ENCODE measurements at places on chromosomes 11 and 22.

- no peak for DNase-seq
Measured at GRCh38 chr11:68855205-68855981, 13.7 kb upstream of the CPT1A start.

DNA sequence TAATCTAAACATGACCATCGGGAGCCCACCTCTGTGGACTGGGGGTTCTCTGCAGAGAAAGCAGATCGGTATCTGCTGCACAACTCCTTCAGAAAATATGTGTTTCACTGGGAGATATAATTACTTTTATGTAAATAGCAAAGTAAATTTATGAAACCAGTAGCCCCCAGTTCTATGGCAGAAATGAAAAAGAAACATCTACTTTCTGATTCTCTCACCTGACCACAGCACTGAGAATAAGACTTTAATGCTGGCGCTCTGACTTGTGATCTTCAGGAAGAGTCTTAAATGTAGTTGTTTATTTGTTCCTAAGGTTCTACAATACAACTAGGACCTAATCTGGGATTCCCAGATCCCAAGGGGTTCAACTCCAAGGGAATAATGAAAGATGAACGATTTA lies 518.0 kb downstream of the DLG2 start:
- no peak for DNase-seq

DNA sequence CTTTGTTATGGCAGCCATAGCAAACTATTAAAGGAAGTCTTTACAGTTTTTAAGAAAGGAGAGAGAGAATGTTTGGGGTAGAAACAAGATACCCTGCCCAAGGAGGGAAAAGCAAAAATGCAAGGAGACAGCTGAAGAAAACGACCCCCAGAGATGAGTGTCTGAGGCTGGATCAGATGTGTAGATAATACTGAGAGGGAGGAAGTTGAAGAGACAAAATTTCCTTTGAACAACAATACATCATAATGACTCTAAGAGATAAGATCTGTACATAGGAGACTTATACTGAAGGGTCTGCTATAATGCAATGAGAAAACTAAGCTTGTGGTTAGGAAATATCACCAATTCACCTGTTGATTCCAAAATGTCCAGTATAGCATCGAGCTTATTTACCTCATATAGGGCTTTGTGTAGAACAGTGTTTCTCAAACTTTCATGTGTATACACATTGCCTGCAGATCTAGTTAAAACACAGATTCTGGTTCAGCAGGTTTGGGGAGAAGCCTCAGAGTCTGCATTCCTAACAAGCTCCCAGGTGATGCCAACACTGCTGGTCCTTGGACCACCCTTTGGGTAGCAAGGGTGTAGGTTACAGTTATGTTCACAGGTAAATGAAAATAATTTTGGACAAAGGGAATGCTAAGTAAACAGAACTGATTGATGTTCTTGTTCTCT lies 5.8 kb upstream of the CEP295 start:
- no peak for DNase-seq

GRCh38 chr22:44669561-44669976 lies 32.4 kb upstream of the PRR5 start:
- DNase-seq: no peak

DNA sequence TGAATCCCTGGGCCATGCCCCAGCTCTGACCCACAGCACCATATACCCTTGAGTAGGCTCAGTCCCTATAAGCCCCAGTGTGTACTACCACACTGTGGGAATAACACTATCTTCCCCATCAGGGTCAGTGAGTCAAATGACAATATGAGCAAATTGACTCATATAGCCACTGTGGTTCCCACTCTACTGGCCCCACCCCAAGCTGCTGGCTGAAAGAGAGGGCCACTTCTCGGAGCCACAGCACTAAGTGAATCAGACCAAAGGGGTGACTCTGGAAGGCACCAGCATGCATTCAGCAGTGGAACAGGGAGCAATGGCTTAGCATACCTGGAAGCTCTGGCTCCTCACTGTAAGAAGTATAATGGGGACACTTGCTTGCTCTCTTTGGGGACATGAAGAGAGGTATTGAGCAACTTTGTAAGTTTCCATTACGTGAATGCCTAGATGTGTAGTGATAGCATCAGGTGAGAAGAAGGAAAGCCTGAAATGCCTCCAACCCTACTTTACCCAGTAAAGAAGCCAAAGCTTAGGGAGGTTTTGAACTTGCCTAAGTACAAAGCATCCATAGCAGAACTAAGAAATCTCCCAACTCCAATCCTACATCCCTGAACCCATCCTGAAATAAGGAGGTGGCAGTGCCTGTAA lies 13.5 kb downstream of the CD59 start:
- no peak for DNase-seq

GRCh38 chr11:3021125-3021524 lies 29.0 kb upstream of the NAP1L4 start:
- no peak for DNase-seq

- DNase-seq: no peak
Measured at GRCh38 chr11:96204721-96205459, 138.1 kb downstream of the MAML2 start.

GRCh38 chr22:43745411-43745770 lies 66.7 kb downstream of the EFCAB6 start:
- no peak for DNase-seq

GRCh38 chr22:40939202-40939601 lies 12.0 kb upstream of the RBX1 start:
- DNase-seq: no peak

- DNase-seq: no peak
Measured at GRCh38 chr11:73233211-73233610, 15.1 kb downstream of the P2RY2 start.

GRCh38 chr11:113363406-113363805 lies 24.2 kb upstream of the ANKK1 start:
- DNase-seq: no peak

- peak; percentile 17 for DNase-seq
Measured at GRCh38 chr11:72721689-72722049, 30.5 kb downstream of the ARAP1 start.

DNA sequence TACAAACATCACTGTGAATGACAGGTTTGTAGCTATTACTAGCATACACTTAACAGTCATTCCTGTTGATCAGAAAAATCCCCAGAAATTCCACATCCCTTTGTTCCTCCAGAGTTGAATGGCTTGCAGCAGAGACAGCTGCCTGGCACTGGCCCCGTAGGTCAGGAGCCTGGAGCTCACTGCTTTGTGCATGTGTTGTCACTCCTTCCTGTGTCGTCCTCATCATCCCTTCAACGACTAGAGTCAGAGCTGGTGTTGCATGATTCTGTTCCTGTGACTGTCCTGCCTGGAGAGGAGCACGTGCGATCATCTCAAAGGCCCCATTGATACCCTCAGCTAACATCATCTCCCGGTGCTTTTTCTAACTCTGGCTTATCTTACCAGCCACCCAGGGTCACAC lies 58.3 kb downstream of the LDLRAD3 start:
- DNase-seq: no peak

GRCh38 chr11:93225662-93226061 lies 27.9 kb upstream of the SLC36A4 start:
- DNase-seq: no peak

GRCh38 chr11:117597071-117597470 lies 199.9 kb downstream of the DSCAML1 start:
- DNase-seq: no peak

DNA sequence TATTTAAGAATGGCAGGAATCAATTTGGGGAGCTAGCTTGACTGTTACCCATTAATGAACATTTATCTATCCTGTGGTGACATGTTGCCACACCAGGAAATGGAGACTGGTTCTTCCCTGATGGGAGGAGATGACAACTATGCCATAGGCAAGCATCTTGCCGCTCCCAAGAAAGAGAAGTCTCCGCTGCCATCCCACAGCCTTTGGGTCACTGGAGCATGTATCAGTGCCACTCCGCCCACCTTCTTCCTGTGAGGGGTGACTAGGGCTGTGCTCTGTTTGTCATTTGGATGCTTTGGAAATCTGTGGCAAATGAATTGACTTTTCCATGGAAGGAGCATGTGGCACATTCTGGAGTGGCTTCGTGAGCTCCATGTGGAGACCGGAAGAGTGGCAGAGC lies 6.5 kb downstream of the STIP1 start:
- DNase-seq: no peak

GRCh38 chr22:46746620-46747019 lies 8.6 kb upstream of the CERK start:
- no peak for DNase-seq

DNA sequence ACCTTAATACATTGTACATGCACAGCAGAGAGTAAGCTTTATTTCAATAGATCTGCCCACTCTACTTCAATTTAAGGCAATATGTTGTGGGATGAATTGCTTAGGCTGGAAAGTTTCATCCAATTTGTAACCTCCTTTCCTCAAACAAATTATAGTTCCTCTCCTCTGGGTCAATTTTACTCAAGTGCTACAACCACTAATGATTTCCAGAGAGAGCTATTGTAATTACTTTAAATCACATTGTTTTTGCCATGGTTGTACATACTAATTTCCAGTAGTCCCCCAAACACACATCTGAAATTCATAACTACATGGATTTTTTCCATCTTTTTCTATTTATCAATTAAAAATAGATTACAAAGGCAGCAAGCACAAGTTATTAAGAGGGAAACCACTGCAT lies 72.9 kb downstream of the APIP start:
- DNase-seq: no peak

DNA sequence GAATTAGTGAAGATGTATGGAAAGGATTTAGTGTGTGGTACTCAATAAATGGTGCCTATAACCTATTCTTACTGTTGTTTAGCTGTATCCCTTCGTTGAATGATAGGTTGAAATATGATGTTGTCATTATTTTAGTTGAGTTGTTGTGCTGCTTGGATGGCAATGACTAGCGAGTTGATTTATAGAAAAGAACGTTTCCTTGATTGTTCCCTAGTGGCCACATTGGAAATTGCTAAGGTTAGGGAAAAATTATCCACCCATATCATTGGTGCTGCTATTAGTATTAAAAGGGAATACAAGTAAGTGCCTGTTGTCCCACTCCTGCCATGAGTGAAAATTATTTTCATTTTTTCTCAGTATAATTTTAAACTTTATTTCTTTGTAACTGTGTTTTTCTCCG lies 14.5 kb downstream of the EMSY start:
- DNase-seq: no peak

GRCh38 chr22:26890870-26891269 lies 233.5 kb downstream of the MIAT start:
- no peak for DNase-seq

DNA sequence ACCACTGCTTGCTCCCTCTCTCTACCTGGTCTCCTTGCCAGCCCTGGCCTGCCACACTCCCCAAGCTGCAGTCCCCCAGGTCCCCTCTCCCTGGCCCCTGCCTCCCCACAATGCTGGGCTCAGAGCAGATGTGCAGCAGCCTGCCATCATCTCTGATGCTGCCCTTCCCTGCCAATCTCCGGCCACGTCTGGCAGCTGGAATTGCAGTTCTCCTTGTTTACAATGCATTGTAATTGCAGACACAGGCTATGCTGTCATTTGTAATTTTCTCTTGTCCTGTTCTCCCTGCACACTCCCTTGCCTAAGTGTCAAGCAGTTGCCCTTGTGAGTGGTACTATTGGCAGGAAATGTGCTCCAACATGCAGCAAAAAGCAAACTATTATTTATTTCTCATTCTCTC lies 222.3 kb downstream of the NTM start:
- DNase-seq: no peak

GRCh38 chr11:129852125-129852740 lies 36.6 kb downstream of the TMEM45B start:
- DNase-seq: no peak

GRCh38 chr22:24526191-24526590 lies 28.7 kb downstream of the GUCD1 start:
- no peak for DNase-seq

DNA sequence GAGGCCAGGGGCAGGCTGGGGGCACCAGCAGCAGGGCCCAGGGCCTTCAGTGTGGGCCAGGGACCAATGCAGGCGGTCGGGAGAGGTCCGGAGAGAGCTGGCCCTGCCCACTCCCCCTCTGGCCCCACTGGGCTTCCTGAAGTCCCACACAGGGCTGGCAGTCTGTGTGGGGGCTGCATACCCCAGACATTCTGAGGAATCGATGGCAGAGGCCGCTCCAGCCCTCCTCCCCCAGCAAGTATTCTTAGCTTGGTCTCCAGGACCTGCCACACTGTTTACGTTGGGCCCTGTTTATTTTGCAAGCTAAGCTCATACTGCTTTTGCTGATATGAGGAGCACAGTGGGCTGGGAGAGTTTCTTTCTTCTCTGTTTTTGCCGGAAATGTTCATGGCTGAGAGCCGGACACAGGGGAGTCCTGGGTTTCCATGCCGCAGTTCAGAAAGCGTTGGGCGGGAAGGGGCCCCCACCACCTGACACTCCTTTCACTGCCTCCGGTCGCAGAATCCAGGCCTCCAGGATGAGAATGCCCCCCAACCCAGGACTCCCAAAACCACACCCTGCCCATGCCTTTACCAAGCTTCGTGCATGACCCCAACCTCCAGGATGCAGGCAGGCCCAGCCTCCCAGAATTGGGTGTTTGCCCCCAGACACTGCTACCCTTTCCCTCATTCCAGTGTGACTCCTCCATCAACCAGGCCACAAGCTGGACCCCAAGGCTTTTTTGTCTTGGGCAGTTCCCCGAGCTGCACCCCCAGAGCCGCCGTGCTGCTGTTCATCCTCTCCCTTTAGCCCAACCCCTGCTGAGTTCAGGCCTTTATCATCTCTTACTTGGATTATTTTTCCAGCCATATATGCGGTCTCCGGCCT lies 81.8 kb upstream of the KCNQ1OT1 start:
- no peak for DNase-seq

GRCh38 chr11:134762248-134763029 lies 350.4 kb upstream of the B3GAT1 start:
- no peak for DNase-seq

GRCh38 chr22:24021304-24021703 lies 10.2 kb downstream of the CABIN1 start:
- DNase-seq: no peak
